ENCODE measurements at places on chromosomes 6 and 20. TPM values are rescaled to one million over a fixed set of nuclear protein-coding genes. Genes with fewer than 3 reads are reported as not detected.

- DNase-seq, result no peak
Observed at GRCh38 chr6:13421425-13422059, 65.9 kb downstream of the GFOD1 start.

Gene LPIN3
- polyA plus RNA-seq, result 0.10 TPM

Gene RIMS4
- not detected for polyA plus RNA-seq

DNA sequence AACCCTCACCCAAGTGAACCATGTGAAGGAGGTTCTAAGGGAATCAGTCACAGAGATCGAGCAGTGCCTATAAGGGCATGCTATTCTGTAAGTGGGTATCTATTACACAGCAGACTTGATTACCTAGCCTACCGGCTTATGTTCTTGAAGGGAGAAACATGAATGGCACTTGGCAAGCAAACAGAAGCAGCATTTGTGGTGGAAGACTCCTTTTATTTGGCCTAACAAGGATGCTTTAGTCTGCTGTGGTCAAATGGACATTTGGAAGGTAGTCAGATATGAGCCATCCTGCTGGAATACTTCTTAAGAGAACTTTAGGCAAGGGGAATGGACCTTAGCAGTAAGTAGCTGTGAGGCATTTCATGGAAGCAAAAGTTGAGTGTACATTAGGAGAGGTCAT is 126.3 kb downstream of the COL12A1 start:
- DNase-seq, result no peak

Gene HDGFL1
- not detected for polyA plus RNA-seq

GRCh38 chr6:56638760-56639159 is 3.9 kb downstream of the DST start:
- no peak for DNase-seq

Gene TCF19
- polyA plus RNA-seq, result 8.3 TPM

- no peak for DNase-seq
Observed at GRCh38 chr6:161557333-161558107, 283.7 kb upstream of the AGPAT4 start.

DNA sequence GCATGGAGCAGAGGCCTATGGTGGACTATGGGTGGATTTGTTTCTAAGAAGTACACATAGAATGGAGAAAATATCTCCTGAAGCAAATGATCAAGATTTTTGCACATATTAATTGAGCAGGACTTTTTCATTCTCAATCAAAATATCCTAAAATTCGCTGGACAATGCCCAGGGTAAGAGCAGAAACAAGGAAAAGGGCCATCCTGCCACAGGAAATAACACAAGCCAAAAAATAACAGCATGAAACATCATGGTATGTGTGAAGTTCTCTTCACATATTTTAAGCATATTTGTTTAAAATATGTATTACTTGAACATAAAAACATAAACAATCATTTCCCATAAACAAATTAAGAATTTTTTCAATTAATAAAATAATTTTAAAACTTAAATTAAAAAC is 868.9 kb downstream of the EPHA7 start:
- DNase-seq, result no peak

DNA sequence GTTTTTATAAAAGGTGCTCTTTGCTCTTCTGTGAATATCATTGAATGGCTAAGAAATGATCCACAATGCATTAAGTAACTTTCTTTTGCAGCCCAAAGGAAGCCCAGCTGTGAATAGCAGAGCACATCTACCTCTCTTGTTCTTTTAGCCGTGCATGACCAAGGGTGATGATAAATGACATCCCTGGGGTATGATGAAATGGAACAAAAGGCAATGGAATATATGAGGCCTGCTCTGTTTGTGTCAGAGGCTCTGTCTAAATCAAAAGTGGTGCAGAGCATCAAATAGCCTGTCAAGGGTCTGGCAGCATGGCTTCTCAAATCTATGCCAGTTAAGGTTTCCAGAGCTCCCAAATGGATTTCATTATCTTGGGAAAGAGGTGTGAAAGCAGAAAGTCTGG is 362.6 kb upstream of the RNF217 start:
- DNase-seq, result no peak

Gene NELFE
- polyA plus RNA-seq, result 52.9 TPM

GRCh38 chr20:43183536-43184070 is 6.1 kb downstream of the PTPRT start:
- DNase-seq, result no peak

DNA sequence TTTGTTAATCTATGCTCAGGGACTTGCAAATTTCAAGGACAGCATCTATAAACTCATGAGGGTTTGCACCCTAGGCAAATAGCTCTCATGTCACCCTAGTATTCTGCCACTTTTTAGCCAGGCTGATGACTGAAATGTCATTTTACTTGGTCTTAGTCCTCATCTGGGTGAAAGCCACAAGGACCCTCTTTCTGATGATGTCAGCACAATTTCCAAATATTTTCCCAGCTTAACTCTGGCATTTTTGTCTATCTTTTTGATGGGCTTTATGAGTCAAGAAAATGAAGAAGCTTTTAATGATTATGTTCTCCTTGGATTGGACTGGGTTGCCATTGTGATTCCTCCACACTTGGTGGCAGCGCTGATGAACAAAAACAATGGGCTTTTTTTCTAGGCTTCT is 420.1 kb upstream of the BTBD3 start:
- no peak for DNase-seq

DNA sequence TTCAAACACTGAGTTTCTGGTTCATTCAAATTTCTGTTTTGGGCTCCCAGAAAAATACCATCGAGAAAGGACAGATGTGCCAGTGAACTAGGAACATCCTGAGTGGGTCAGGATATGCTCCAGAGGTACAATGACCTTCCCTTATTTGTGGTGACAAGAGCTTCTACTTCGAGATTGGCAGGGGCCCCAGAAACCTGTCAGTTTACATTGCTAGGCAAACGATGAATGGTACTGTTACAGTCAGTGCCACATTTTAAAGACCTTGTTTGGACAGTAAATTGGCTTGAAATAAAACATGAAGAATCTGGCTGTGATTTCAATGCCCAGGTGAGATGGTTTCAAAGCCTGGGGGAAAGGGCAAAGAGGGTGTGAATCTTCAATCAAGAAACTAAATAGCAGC is 454.5 kb upstream of the ID4 start:
- DNase-seq, result no peak

Gene C20orf144
- 0.41 TPM for polyA plus RNA-seq

Gene SSTR4
- polyA plus RNA-seq, result not detected

DNA sequence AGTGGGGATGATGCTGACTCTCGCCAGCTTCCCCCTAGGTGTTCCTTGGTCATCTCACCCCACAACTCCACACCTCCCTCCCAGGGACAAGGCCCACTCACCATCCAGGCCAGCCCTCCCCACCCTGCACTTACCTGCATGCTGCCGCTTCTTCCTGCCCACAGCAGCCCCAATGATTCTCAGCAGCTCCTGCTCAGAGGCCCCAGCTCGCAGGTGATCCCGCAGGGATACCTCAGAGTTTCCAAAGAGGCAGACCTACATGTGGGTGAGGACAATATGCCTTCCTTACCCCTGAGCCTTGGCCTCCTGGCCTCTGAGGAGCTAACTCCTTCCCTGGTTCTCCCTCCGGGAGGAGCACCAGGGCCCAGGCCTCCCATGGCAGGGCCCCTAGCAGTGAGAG is 24.6 kb downstream of the MOCS1 start:
- DNase-seq, result no peak

GRCh38 chr6:170375661-170376060 is 69.1 kb downstream of the FAM120B start:
- DNase-seq, result no peak

DNA sequence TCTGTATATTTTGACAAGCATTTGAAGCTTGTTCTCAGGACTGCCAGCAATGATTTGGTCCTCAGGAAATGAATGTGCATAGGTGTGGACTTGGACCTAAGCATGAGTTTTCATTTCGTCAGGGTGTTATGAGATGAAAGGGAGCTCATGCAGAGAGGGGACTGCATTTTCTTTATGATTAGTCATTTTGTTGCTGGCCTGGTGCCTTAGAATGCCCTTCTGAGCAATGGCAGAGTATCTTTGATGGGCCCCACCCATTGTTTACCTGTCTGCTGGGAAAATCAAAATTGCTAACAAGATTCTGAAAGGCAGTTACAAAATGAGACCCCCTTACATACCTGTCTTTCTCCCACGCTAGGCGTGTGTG is 51.5 kb upstream of the MTHFD1L start:
- peak; percentile 17 for DNase-seq

GRCh38 chr20:23152308-23152892 is 66.3 kb upstream of the CD93 start:
- DNase-seq, result no peak

Gene LAMP5
- not detected for polyA plus RNA-seq

- DNase-seq, result no peak
Observed at GRCh38 chr20:19211661-19212468, 577 bp upstream of the SLC24A3 start.

DNA sequence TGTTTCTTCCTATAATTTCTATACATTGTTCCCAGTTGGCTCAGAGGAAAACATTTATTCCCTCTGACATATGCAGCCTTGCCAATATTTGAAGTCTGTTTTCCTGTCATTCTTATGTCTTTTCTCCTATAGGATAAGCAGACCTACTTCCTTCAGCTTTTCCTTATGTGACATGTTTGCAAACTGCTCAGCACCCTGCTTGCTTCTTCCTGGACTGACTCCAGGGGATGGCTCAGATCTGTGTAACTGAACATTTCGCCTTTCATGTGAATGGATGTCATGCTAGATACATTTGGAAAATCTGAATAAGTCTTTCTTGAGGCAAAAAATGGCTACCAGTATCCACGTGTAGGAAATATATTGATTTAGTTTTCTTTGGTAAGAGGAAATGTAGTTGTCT is 113.2 kb downstream of the CARMIL1 start:
- no peak for DNase-seq

GRCh38 chr20:9506280-9506821 is 8.0 kb upstream of the LAMP5 start:
- DNase-seq, result no peak

Gene EYS
- 0.05 TPM for polyA plus RNA-seq

DNA sequence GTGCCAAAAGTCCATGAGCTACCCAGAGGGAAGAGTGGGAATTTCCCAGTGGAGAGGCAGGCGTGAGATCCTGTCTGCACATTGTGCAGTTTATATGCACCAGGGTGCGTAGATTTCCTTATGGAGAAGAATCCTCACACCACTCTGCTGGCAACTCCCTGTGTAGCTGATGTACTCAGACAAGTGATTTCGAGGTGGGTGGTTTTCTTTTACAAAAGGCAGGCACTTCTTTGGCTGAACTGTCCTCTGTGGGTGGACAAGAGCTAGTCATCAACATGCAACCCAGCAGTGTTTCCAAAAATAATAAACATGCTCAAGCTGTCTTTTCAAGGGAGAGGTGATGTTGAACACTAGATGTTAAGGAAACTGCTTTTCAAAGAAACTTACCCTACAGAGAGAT is 121.7 kb upstream of the NXT1 start:
- DNase-seq, result no peak

Gene ZNF337
- polyA plus RNA-seq, result 11.6 TPM

DNA sequence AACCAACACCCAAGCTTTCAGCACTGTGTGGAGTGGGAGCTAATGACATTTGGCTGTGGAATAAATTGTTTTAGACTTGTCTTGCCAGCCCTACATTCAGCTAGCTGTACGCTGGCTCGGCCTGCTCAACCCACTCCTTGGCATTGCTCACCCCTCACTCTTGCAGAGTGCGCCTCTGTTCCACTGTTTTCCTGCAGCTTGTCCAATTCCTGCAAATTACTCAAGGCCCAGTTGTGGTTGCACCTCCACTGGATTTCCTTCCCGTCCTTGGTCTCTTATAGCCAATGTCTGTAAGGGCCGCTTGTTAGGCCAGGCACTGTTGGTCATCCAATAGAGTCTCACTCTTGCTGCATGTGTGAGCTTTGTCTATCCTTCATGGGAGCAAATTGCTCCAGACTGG is 289.2 kb upstream of the RNF24 start:
- no peak for DNase-seq

Gene BPIFB2
- not detected for polyA plus RNA-seq

DNA sequence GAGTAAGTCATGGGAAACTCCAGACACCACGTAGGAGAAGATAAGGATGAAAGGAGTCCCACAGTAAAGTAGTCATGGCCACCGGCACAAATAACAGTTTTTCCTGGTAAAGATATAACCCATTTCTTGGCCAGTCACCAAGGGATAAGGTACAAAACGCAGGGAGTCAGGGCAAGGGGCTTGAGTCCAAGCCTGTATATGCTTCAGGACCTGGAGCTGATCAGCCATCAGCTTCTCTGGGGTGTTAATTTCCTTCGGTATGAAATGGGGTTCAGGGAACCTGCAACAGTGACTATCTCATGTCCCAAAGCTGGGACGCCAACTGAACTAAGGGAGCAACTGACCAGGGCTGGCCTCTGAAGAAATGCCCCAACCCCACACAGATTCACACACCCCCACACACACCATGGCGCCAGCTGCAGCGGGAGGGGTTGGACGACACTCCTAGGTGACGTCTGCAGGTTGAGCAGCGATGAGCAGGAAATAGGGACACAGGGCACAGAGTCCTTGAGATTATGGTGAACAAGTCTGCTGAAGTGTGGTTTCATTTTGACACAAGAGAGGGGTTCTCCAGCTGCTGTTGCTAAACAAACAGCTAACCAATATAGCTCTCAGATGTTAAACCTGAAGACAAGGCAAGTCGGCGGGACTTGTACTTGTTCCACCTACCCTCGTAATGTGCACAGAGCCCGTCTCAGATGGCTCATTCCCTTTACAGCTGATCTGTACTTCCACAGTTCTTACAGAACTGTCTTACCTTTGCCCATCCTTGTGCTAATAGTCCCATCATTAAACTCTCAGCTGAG is 7.4 kb upstream of the ADTRP start:
- DNase-seq, result peak; percentile 32

GRCh38 chr6:90483116-90483839 is 103.6 kb downstream of the MAP3K7 start:
- DNase-seq, result no peak

- no peak for DNase-seq
Observed at GRCh38 chr6:69427882-69428281, 368.9 kb downstream of the LMBRD1 start.

DNA sequence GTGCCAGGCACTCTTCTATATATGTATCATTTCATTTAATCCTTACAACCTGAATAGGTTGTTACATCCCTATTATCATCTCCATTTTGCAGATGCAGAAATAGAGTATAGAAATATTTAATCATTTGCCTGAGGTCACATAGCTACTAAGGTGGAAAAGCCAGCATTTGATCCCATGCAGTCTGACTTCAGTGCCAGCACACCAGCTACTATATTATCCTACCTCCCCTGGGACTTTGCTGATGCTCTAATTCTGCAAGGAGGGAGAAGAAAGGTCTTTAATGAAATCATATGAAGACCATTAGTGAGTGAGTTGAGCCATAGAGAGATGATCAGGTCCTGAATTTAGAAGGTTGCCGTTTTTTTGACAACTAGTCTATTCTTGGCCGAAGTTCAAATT is 53.7 kb downstream of the TOP1 start:
- no peak for DNase-seq

DNA sequence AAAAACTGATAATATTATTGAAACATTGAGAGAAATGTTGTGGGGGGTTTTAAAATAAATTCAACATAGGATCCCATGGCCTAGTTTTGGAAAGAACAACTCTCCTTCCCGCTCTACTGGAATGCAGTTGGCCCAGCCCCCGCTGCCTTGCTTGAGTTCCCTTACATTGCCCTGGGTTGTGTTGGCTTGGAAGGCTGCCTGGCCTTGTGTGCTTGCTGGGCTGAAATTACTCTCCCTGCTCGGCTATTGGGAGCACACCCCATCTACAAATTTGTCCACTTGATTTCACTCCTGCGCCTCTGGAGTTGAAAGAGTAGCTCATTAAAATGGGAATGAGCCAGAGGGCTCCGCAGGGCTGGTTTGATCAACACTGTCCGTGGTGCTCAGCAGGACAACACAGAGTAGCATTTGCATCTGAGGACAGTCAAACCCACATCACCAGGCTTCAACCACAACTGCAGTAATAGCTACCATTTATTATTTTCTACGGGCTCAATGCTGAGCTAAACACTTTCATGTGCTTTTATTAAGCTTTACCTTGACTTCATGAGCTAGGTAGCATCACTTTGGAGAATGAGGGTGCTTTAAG is 35.2 kb downstream of the DOK5 start:
- no peak for DNase-seq
